ENCODE measurements at places on chromosomes 7 and 10. TPM values are rescaled to one million over a fixed set of nuclear protein-coding genes. Genes with fewer than 3 reads are reported as not detected.

DNA sequence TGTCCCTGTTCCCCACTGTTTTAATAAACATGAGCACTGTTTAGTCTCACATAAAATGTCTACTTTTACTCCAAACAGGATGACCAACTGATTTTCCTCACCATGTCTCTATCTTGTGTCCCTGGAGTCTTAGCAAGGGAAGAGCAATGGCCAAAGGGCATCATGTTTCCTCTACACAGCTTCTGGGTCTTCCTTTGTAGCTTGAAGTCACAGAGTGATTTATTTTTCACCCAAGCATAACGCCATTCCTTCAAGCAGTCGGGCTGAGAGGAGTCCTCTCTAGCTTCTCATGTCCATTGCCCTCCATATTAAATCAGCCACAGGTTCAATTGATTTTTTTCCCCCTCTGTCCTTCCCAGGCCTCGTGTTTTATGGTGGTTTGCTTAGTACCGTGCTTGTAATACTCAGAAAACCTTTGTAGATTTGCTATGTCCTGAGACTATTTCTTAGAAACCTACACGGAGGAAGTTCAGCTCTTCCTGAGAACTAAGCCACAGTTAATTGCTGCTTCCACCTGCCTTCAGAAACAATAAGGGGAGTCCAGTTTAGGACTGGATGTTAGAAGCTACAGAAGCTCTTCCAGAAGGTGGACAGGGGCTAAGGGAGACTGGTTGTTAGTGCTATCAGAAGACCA, 178.8 kb downstream of the CREB5 start:
- no peaks in the 10 kb centered on the region for H3K27me3 ChIP-seq
- DNase-seq: no peak

Gene NANOS1
- 1.3 TPM for total RNA-seq

- H3K36me3 ChIP-seq: no peaks in the 10 kb centered on the region
- peak overlapping the region; percentile 60 for H3K4me3 ChIP-seq
- H3K27me3 ChIP-seq: no peaks in the 10 kb centered on the region
- DNase-seq: no peak
These were observed 130.8 kb downstream of the PRPF18 start for GRCh38 chr10:13717571-13717935.

DNA sequence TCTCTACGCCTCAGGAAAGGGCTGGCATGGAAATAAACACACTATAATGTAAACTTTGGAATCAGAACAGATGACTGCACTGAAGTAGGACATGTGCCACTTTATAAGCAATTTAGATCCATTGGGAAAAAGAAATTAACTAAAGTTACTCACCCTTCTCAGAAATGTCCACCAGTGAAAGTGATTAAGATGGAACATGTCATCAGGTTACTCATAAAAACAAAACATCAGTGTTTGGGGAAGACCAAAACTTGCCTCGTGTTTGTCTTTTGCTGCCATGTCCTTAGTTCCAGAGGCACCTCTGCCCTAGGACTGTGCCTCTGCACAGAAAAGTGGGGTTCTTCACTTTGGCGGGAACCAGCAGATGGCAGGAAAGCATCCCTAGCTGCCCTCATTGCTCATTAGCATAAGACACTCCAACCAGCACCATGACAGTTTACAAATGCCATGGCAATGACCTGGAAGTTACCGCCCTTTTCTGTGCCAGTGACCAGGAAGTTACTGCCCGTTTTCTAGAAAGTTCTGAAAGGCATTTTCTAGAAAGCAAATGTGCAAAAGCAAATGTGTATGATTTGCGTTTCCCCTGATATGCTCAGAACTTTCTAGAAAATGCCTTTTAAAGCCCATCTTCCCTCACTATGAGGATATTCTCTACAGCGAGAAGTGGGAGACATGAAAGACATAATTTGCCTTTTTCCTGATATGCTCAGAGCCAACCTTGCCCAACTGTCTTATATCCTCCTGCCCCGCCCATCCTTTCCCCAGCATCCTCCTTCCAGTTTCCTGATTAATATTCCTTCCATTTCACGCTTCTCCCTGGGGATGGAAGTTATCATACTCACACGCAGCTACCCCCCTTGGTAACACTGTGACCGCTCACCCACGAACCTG, 258.2 kb downstream of the USP6NL start:
- H3K4me3 ChIP-seq: no peak overlapping the region
- DNase-seq: no peak
- no peaks in the 10 kb centered on the region for H3K36me3 ChIP-seq
- no peak overlapping the region for H3K27ac ChIP-seq
- no peaks in the 10 kb centered on the region for H3K27me3 ChIP-seq

Gene ZCWPW1
- total RNA-seq: 1.9 TPM

DNA sequence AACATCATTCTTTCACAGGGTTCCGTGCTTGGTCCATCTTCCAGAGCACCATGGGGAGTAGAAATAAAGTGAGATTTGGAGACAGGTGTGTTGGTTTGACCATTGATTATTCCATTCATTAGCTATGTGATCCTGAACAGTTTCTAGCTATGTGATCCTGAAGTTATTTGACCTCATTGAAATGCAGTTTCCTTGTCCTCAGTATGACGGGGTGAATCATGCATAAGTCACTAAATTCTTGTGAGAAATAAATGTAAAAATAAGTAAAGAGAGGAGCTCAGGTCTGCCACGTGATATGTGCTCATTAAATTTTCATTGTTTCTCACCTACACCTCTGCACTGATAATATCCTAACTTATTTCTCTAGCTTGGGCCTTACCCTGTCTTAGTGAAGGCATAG, 34.1 kb upstream of the LHFPL3 start:
- no peaks in the 10 kb centered on the region for H3K27me3 ChIP-seq
- no peak for DNase-seq
- H3K27ac ChIP-seq: no peak overlapping the region
- no peaks in the 10 kb centered on the region for H3K36me3 ChIP-seq
- H3K4me1 ChIP-seq: no peaks in the 10 kb centered on the region
- H3K4me3 ChIP-seq: no peak overlapping the region

DNA sequence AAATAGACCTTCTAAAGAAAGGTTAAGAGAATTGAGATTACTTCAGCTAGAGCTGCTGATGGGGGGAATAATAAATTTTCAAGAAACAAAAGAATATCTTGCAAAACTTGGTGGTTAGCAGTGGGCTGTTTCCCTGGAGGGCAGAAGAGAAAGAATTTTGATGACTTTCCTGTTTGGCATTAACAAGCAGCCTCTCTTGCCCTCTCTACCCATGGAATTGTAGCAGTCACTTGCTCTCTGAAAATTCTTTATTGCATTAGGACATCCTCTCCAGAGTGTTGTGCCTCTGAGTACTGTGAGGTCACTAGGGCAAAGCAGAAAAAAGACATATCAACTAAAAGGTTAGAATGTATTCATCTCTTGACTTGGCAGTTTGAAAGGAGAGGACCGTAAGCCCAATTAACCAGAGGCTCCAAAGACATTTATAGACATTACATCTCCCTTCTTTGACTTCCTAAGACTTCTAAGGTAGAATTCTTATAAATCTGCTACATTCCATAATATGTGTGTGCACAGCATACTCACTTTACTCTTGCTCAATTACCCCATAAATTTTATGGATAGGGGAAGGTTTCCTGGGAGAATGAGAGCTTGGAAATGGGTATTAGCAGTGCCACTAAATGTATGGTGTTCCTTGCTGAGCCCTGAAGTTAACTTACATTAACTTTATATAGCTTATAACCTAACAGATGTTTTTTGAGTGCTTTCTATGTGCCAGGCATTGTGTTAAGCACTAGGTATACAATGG, 215.3 kb downstream of the KIF20B start:
- no peaks in the 10 kb centered on the region for H3K27me3 ChIP-seq
- H3K36me3 ChIP-seq: no peaks in the 10 kb centered on the region
- no peak overlapping the region for H3K4me3 ChIP-seq
- H3K4me1 ChIP-seq: no peaks in the 10 kb centered on the region
- H3K27ac ChIP-seq: no peak overlapping the region

Gene POM121
- 12.0 TPM for total RNA-seq

- H3K4me3 ChIP-seq: peak overlapping the region; percentile 35
- H3K27ac ChIP-seq: peak overlapping the region; percentile 55
- no peak for DNase-seq
- no peaks in the 10 kb centered on the region for H3K27me3 ChIP-seq
These were observed 1.5 kb downstream of the PVRIG start for GRCh38 chr7:100221231-100221718.

DNA sequence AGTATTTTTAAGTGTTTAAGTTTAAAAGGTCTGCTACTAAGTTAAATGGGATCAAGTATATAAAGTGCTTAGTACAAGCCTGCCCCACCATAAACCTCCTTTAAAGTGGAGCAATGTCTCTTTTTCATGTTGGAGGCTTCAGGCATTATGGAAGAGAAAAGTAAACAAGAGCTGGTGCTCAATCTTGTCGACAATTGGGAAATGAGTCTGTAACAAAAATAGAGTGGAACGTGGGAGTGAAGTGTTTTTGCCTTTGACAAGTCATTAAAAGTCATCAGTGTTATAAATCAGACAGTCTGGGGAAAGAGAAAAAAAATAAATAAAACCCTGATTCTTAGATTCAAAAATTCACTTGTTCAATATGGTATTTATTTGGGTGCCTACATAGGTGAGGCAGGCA, 44.7 kb downstream of the DNAJC12 start:
- DNase-seq: no peak
- no peak overlapping the region for H3K4me3 ChIP-seq
- H3K27me3 ChIP-seq: no peaks in the 10 kb centered on the region
- no peaks in the 10 kb centered on the region for H3K36me3 ChIP-seq
- H3K4me1 ChIP-seq: no peaks in the 10 kb centered on the region

Gene CFAP70
- total RNA-seq: 2.5 TPM

DNA sequence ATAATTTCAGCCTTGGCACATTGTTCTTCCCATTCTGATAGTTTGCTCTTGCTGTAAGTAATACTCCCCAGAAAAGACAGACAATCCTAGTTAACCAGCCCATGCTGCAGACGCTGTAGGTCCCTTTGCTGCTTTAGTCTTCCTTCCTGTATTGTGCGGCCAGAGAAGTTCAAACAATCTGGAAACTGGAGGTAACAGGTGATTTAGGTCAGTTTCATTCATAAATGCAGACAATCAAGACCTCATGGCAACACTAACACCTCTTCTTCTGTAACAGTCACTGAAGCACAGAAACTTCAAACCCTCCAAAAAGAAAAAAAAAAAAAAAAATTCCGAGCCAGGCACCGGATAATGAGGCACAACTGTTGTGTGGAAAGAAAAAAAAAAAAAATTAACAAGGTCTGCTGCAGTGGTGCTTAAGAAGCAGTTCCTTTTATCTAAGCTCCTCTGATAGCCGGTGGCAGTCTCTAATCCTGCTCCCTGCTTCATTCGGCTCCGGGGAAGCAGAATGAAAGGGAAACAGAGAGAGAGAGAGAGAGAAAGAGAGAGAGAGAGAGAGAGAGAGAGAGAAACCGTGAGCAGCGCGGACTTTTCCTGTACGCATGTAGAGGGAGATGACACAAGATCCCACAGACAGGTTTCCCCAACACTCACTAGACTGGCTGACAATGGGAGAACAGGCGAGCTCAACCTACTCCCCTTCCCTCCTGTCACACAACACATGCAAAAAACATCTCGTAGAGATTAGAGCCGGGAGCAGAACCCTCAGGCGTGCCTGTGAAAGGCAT, at the start of gene SEMA3A:
Gene SEMA3A (minus strand): TSS at position 306 of the 788 bp plus-strand sequence. CDS start 203 bp downstream, at position 103.
- H3K4me3 ChIP-seq: peak within 1 kb of the TSS; percentile 43
- DNase-seq: no peak
- H3K4me1 ChIP-seq: no peaks in the 10 kb centered on the region
- H3K36me3 ChIP-seq: no peaks in the 10 kb centered on the region
- no peaks in the 10 kb centered on the region for H3K27me3 ChIP-seq

GRCh38 chr7:7771452-7771851, 53.0 kb upstream of the RPA3 start:
- no peak for DNase-seq
- H3K4me3 ChIP-seq: no peak overlapping the region
- H3K27me3 ChIP-seq: no peaks in the 10 kb centered on the region

DNA sequence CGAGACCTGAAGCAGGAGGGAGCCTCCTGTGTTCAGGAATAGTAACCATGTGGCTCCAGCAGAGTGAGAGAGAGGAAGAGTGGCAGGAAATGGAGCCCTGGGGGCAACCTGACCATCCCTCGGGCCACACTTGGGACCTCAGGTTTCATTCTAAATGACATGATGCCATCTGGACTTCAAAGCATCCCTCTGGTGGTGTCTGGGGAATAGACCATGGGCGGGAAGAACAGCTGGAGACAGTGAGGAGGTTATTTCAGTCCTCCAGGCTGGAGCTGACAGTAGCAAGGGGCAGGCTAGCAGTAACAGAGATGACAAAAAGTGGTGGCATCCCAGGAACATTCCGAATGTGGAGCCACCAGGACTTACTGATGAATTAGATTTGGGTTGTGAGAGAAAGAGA, 44.8 kb downstream of the AKR1B1 start:
- H3K27me3 ChIP-seq: no peaks in the 10 kb centered on the region
- H3K36me3 ChIP-seq: no peaks in the 10 kb centered on the region
- H3K4me1 ChIP-seq: no peaks in the 10 kb centered on the region
- H3K4me3 ChIP-seq: no peak overlapping the region
- no peak overlapping the region for H3K27ac ChIP-seq

DNA sequence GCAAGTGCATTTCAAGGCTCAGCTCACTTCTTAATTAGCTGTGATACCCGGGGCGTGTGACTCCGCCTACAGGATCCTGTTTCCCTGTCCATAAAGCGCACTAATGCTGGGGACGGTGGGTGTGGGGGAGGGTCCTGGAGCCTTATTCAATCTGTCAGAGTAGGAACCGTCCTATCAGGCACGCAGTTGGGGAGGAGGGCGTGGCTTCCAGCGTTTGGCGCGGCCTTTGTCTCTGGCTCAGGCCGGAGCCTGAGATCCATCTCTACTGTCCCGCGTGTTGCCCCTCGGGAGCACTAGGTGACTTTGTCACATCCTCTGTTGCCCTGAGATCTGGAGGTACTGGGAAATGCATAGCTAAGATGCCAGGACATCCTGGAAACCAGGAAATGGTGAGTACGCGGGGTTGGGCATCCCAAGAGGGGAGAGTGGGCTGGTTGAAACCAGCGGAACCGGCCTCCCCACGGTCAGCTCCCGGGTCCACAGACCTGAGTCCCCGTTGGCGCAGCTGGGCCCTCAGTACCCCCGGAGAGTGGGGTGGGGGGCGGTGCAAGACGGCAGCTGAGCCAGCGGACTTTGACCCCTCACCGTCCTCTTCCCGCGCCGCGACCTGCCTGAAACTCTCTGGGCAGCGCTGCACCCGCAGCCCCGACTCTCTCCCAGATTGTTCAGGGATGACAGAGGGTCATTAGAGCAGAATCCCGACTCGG, 104.4 kb upstream of the ZNF92 start:
- H3K36me3 ChIP-seq: no peaks in the 10 kb centered on the region
- H3K4me1 ChIP-seq: peaks cover 8% of the 10 kb centered on the region
- DNase-seq: no peak
- no peak overlapping the region for H3K27ac ChIP-seq

- no peak overlapping the region for H3K4me3 ChIP-seq
- H3K27ac ChIP-seq: no peak overlapping the region
- no peaks in the 10 kb centered on the region for H3K36me3 ChIP-seq
- no peaks in the 10 kb centered on the region for H3K27me3 ChIP-seq
These were observed 138.1 kb upstream of the EFCAB10 start for GRCh38 chr7:105719395-105719794.

Gene TNRC18
- total RNA-seq: 58.2 TPM

DNA sequence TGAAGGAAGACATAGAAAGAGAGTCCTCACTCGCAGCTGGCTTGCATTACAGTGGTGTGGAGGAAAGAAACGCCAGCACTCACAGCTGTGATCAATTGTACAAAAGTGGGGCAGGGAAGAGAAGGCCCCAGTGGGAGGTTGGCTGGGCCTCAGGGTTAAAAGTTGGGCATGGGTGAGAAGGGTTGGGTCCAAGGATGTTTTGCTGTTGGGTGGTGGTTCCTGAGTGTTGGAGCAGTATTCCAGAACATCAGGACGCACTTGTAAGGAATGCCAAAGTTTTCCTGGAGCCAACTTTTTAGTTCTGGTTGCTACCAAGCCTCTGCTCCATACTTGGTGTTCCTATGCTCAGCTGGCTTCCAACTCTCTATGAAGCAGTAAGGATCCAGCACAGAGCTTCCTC, 55.4 kb upstream of the MKRN1 start:
- no peaks in the 10 kb centered on the region for H3K36me3 ChIP-seq
- H3K4me1 ChIP-seq: no peaks in the 10 kb centered on the region

Measured in esophagus squamous epithelium (tissue), 5 donors.